AG20443 (cell line): ENCODE measurements at places on chromosomes 5 and 9.
A peak's percentile ranks its signal among the peaks of the same experiment; 100 is the strongest.

- no peak for DNase-seq
Observed at GRCh38 chr5:137856916-137857862, 10.5 kb upstream of the MYOT start.

DNA sequence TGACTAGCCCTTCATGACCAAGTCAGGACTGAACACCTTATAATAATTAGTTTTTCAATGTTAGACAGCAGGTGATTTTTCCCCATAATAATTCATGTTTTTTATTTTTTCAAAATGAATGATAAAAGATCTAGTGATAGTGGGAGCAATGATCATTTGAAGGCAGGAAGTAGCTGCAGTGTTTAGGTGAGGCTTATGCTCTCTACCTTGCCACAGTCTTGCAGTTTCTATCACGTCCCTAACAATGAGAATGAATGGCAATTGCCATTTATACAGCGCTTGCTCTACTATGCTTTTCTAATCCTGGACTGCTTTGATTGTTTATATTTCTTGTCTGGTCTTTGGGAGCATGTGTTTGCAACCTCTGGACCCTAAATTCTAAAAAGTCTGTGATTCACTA, 367.8 kb upstream of the RIOK2 start:
- DNase-seq = no peak

GRCh38 chr5:25688156-25688555, 1043.4 kb upstream of the CDH10 start:
- DNase-seq = no peak

- no peak for DNase-seq
Observed at GRCh38 chr5:161373345-161373707, 173.2 kb downstream of the GABRB2 start.

DNA sequence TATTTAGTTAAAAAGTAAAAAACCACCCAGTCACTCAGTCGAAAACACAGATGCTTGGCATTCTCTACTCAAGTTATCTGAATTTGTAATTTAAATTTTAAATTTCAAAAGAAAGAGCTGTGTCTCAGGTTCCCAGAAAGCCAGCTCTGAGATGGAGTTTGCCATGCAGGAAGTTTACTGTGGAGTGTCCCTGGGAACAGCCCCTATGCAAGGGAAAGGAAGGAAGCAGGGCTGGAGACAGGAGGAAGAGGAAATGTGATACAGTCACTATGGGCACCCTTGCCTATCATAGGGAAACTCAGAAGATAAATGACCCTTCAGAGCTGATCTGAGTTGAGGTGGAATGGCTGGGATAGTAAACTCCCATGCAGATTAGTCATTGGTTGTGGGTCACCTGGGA, 408.8 kb upstream of the ACTBL2 start:
- no peak for DNase-seq

- peak; percentile 59 for DNase-seq
Observed at GRCh38 chr9:100505564-100506159, 32.7 kb downstream of the TMEFF1 start.

DNA sequence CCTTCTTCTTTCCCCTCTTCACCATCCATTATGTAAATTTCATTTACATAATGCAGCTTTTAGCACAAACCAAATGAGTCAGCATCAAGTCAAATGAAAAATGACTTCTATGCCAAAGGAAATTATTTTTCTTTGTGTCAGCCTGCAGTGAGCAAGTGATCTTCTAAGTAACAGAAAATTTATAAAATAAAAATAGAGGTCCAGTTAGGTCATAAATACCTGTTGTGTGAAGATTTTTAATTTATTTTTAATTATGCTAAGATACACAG, 16.7 kb upstream of the THG1L start:
- DNase-seq = no peak

DNA sequence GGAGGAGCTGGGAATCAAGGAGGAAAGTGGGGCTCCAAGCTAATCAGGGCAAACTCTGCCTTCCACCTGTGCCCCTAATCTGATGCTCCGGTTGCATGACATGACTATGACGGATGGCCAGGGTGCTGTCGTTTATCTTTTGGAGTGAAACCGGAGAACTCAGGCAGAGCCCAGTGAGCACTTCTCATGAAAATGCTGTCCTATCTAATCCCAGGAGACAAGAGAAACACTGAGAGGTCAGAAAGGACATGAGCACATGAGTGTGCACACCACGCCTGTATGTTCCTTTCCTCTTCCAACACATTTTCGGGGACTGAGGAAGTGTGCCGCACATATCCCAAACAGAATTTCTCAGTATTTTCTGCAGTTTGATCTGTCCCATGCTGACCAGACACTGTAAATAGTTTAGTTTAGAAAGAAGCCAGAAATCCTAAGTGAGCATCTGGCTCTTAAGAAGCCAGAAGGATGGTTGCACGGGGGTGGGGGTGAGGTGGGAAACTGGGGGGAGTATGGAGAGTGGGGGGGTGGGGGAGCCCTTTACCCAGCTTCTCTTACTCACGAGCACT, 217.1 kb downstream of the TSSK1B start:
- no peak for DNase-seq

DNA sequence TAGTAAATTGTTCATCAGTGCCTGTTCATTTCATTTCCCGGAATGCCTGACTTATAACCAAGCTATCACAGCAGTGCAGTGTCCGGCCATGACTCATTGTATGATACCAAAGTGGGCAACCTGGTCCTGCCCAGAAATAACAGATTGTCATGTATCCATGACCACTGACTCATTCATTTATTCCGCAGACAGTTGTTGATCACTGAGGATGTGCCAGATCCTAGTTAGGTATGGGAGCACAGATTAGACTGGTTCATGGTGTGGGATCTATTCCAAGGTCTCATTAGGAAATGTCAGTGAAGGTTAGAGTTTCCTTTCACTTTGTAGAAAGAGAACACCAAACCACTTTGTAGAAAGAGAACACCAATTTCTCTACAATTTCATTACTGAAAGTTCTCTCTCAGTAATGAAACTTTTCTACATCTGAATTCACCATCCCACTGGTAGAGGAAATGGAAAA, 8.7 kb downstream of the NREP start:
- peak; percentile 69 for DNase-seq

GRCh38 chr5:140341591-140341990, 4.8 kb downstream of the HBEGF start:
- no peak for DNase-seq

DNA sequence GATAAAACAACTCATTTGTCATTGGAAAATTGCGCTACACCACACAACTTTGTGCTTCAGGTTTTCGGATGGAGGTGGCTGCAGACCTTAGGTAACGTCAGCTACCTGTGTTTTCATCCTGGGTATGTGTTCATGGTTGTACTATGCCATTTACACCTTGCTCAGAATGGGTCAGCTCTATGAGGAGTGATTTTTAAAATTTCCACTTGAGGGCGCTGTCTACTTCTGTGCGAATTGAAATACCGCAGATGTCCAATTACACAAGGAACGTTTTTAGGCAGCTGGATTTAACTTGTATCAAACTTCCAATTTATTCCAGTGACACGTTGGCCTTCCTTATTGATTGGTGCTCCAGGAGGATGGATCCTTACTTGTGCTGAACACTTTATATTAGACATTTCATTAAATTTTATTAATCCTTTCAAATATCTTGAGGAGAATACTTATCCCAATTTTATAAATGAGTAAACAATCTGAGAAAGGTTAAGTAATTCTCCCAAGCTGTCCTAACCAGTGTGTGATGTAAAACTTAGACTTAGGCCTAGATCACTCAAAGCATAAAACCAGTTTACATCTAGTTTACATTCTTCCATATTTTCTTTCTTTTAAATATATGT, 23.4 kb downstream of the DMRTA1 start:
- peak; percentile 45 for DNase-seq

- peak; percentile 28 for DNase-seq
Observed at GRCh38 chr9:86846656-86847055, 100.7 kb downstream of the GAS1 start.

GRCh38 chr5:139301808-139302499, 8.4 kb downstream of the MATR3 start:
- DNase-seq = no peak

GRCh38 chr5:83077662-83078261, 415 bp downstream of the XRCC4 start:
- DNase-seq = no peak

GRCh38 chr9:72509053-72509452, 12.4 kb upstream of the TMC1 start:
- DNase-seq = peak; percentile 35

GRCh38 chr5:1065143-1065750, 46.6 kb downstream of the SLC12A7 start:
- no peak for DNase-seq

DNA sequence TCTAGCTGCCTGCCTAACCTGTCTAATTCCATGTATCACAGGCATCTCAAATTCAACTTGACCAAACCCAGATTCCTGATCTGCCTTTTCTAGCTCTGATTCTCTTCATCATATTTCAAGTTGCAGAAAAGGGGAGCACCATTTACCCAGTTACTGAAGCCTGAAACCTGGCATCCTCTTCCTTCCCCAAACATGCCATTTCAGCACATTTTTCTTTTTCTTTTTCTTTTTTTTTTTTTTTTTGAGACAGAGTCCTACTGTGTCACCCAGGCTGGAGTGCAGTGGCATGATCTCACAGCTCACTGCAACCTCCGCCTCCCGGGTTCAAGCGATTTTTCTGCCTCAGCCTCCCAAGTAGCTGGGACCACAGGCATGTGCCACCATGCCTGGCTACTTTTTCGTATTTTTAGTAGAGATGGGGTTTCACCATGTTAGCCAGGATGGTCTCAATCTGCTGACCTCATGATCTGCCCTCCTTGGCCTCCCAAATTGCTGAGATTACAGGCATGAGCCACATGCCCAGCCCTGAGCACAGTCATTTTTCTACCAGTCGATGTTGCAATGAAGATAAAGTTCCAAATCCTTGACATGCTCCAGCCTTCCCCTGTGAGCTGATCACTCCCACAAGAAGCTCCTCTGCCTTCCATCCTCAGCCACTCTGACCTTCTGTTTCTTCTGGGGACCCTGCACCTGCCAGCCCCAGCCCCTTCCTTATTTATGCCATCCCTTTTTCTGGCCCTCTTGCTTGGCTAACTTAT, 32.2 kb downstream of the ACER2 start:
- peak; percentile 60 for DNase-seq

DNA sequence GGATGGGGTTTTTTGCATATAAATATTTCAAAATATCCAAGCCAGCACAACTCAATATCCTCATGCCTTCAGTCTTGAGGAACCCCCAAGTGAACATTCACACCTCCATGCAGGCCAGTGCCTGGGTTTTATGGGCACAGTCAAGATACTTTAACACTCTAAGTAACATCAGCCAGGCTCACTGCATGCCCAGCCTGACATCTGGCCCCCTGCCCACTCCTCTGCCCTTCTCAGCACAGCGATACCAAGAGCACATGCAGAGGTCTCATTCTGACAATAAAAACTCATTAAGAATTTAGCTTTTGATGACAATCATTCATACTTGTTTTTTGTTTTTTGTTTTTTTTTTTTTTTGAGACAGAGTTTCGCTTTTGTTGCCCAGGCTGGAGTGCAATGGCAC, 250.0 kb downstream of the CWC27 start:
- DNase-seq = no peak

GRCh38 chr9:5575000-5575399, 53.9 kb upstream of the RIC1 start:
- DNase-seq = no peak

DNA sequence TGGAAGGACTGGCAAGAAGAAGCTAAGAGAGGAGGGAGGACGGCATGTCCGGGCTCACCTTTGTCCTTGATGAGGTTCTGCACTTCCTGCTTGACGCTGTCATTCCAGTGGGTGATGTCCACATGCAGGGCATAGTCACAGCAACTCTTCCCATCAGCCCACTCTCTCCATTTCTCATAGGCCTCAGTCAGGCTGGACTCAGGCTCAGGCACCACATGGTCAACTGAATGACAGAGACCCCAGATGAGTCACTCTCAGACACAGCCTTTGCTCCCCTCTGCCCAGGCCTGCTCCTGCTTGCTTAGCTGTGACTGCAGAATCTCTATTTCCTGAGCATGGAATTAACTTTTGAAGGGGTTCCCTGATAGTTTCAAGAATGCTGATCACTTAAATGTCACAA, 94.2 kb downstream of the DPYSL3 start:
- no peak for DNase-seq

GRCh38 chr9:77798140-77798539, 150.0 kb upstream of the GNA14 start:
- no peak for DNase-seq

DNA sequence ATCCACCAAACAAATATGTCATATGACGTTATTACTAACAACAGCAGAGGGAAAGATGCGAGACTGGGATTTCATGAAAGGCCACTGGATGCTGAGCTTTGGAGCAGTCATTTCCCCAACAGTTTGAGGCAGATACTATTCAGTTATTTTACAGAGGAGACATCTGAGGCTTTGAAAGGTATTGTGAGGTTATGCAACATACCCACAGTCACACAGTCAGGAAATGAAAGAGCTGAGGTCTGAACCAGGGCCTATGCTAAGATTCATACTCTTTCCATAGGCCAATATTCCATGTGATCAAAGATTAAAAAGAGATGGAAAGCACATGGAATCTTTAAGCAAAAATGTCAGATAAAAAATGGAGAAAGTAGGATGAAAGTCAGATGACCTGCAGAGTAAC, 63.0 kb downstream of the LPAR1 start:
- DNase-seq = no peak

DNA sequence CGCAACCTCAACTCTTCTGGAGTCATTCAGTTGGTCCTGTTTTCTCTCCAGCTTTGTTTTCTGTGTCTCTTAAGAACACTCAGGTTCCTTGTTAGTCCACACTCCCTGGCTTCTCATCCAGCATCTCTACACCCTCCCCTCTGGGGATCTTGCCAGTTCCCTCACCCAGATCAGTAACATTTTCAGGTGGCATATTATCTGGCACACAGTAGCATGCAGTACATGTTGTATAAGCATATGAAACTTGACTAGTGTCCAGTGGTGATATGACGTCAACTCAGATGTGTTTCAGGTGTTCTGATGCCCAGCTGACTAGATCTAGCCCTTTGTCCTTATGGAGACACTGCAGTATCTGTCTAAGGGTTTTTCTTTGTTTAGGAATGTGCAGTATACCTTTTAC, 184.3 kb downstream of the ARHGAP26 start:
- no peak for DNase-seq

DNA sequence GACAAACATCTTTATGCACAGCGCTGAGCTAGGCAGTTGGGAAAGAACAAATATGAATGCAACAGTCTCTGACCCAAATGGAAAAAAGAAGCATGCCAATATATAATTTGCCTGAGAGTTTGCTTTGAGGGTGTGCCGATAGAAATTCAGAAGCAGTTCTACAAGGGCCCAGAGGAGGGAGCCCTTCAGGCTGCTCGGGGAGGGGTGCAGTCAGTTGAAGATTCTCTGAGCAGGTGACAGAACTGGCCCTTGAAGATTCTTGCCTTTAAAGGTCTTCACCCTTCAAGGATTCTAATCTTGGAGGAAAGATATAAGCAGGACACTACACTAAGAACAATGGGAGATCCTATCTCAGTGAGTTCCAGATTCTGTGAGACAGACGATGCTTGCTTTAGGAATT, 3.7 kb upstream of the PAPPA start:
- peak; percentile 25 for DNase-seq

GRCh38 chr9:132699956-132700355, 29.7 kb downstream of the GTF3C4 start:
- no peak for DNase-seq
